ENCODE measurements at places on chromosomes 3 and 15.

DNA sequence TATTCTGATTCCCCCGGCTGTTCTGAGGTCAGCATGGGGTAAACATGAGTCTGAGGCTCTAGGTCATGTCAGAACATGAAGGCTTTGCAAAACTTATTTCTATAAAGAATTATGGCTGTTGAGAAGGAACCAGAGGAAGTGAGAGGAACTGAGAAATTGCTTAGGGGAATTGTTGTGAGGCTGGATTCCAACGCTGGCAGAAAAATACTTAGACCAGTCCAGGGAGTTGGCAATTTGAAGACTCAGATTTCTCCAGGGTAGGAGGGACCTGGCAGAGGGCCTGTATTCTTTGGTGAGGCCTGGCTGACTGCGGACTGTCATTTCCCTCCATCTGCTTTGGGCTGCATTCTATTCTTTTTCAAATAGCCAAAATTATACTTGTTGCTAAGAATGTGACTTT lies 155.5 kb downstream of the PLD1 start:
- peak; percentile 63 for DNase-seq

DNA sequence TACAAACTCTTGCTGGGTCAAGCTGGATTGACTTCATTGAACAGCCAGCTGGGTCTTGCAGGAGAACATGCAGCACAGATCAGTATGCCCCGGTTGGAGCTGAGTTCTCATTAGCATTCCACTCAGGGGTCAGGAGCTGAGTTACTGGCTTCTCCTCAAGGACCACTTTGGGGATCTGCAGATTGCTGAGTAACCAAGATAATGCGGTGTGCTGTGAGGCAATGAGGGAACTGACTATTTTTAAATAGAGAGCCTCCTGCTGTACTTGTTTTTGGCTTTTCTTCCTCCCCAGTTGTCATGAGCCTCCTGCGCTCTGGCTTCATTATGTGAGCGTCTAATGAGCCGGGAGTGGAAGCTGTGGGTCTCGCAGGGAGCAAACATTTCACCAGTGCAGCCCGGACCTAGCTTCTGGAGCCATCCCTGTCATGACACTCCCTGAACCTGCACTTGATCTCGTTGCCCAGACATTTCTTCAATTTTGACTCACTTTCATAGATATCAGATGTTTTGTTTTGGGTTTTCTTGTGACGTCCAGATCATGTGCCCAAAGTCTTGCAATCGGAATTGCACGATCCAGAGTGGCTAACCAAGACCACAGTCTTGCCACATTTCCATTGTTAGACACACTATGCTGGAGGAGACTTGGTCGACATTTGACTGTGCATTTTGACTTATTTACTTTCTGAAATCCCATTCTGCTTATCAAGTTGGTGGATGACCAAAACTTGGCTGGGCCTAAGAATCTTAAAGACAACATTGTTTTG lies 327.2 kb downstream of the LRTM1 start:
- peak; percentile 73 for DNase-seq

- peak; percentile 43 for DNase-seq
Observed at GRCh38 chr15:44545913-44546802, 9.2 kb downstream of the EIF3J start.

DNA sequence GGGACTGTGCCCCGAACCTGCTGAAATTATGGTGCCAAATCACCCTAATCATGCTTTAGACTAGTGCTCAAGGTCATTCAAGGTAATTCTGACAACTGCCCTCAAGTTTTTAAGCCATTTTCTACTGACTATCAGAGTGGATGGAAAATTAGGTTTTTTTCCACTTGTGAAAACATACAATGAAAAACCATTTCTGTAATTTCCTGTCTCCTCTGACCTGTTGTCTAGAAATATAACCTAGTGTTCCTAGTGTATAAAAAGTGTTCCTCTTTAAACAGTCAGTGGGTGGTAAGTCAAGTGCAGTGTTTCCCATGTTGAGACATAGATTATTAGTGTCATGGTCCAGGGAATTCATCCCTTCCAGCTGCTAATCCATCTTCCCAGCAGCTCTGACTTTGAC lies 232.8 kb upstream of the UMPS start:
- DNase-seq, result no peak

DNA sequence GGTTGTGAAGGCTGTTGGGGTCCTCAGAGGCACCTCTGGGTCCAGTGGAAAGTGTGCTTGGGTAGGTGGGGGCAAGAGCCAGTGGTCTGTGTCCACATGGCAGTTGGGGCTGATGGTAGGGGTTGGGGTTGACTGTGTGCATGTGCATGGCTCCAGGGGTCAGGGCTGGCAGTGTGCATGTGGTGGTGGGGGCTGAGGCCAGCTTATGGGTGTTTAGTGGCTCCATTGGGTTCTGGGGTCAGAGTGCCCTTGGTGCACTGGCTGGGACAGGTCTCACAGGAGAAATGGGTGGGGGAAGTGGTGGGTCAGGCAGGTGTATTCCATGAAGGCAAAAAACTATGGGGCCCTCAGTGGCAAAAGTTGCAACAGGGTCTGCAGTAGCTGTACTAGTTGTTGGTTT lies 97.9 kb downstream of the EDEM1 start:
- no peak for DNase-seq

GRCh38 chr3:141485641-141486495 lies 959 bp upstream of the RASA2 start:
- no peak for DNase-seq

- no peak for DNase-seq
Observed at GRCh38 chr3:135260025-135260424, 465.0 kb downstream of the EPHB1 start.
